ENCODE measurements at places on chromosomes 1 and 21.

GRCh38 chr1:173470608-173471007 lies 6.5 kb upstream of the PRDX6 start:
- no peak for DNase-seq

GRCh38 chr1:225441314-225442122 lies 13.7 kb upstream of the LBR start:
- DNase-seq, result no peak

DNA sequence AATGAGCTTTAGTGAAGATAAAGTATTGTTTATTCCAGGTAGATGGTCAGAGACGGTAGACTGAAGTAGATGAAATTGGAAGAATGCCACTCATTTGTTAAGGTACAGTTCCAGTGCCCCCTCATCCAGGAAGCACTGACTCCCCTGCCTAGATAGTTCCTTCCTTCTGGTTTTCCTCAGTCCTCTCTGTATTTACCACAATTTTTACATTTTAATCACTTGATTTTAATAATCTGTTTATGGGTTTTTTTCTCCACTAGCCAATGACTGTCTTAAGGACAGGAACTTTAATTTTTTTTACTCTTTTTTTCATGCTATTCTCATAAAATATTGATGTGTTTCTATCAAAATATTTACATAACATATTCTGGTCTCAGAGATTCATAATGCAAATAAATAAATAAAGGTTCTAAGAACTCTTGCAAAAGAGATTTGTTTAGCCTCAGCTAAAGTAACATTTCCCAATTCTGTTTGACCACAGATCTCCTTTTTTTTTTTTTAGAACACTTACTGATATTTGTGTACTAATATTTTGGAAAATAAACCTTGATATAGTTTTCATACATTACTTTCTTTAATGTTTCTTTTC lies 651.6 kb downstream of the PLPP3 start:
- no peak for DNase-seq

DNA sequence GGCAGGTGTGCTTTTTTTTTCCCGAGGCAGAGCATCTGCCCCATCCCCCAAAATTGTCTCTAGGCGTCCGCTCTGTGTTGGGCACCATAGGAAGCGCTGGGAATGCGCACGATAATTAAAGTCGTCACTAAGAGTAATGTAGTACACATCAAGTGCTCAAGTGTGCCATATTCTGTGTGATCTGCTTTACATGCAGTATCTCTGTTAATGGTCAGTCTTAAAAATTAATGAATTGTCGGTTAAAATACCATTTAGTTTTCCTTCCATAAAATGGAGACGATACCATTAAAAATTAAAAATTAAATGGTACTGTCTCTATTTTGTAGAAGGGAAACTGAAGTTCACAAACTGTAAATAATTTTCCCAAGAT lies 544 bp upstream of the CCT8 start:
- DNase-seq, result no peak

GRCh38 chr1:67817319-67817718 lies 15.9 kb downstream of the GNG12 start:
- DNase-seq, result no peak

DNA sequence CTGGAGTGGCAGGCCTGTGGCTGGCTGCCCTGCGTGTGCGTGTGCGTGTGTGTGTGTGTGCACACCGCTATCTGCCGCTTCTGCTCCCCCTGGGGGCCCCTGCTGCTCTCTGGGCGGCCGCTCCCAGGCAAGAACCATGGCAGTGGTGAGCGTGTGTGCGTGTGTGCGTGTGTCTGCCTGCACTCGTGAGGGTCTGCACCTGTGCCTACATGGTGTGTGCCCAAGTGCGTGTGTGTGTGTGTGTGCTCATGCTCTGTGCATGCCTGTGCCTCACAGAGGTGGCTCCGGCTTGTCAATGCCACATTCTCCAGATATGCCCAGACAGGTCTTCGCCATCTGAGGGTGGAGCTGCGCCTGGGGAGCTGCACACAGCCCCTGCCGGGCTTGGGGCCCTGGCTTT lies 18.7 kb upstream of the PEX10 start:
- DNase-seq, result no peak

DNA sequence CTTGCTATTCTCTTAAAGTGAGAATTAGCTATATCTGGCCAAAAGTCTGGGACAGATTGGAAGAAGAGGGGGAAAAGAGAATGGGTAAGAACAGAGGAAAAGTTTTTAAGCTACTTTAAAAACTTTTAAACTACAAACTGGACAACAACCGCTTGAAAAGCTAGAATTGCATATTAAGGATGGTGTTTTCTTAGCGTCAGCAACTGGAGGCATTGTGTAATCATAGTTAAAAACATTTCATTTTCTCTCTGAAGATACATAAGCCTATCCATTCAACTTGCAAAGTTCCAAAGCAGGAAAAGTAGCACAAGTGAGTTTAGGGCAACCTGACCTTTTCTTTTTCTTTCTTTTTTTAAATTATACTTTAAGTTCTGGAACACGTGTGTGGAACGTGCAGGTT lies 10.9 kb downstream of the PBX1 start:
- DNase-seq, result no peak

DNA sequence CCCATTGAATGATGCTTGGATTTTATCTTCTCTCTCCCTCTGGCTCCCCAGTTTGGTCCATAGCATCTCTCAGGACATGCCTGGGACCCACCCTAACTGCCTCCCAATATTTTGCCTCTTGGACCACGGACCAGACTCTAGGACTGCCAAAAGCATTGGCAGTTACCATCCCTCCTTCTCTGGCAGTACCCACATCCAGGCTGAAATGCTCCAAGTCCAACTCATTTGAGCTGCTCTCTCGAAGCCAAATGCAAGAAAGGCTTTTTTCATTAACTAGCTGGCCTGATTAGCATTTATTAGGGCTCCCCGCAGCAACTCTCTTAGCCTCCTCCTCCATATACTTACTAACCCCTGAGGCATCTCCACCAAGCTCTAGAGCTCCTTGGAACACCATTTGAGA lies 140.0 kb upstream of the GRIK3 start:
- DNase-seq, result no peak

GRCh38 chr1:113617438-113618141 lies 141.7 kb downstream of the PHTF1 start:
- DNase-seq, result peak; percentile 5

DNA sequence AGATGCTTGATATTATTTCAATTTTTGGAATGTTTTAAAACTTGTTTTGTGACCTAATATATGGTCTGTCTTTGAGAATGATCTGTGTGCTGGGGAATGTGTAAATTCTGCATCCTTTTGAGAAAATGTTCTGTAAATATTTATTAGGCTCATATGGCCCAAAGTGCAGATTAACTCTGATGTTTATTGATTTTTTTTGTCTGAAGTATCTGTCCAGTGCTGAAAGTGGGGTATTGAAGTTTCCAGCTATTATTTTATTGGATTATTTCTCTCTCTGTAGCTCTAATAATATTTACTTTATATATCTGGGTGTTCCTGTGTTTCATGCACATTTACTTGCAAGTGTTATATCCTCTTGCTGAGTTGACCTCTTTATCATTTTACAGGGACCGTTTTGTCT lies 1397.2 kb downstream of the PLA2G4A start:
- no peak for DNase-seq

DNA sequence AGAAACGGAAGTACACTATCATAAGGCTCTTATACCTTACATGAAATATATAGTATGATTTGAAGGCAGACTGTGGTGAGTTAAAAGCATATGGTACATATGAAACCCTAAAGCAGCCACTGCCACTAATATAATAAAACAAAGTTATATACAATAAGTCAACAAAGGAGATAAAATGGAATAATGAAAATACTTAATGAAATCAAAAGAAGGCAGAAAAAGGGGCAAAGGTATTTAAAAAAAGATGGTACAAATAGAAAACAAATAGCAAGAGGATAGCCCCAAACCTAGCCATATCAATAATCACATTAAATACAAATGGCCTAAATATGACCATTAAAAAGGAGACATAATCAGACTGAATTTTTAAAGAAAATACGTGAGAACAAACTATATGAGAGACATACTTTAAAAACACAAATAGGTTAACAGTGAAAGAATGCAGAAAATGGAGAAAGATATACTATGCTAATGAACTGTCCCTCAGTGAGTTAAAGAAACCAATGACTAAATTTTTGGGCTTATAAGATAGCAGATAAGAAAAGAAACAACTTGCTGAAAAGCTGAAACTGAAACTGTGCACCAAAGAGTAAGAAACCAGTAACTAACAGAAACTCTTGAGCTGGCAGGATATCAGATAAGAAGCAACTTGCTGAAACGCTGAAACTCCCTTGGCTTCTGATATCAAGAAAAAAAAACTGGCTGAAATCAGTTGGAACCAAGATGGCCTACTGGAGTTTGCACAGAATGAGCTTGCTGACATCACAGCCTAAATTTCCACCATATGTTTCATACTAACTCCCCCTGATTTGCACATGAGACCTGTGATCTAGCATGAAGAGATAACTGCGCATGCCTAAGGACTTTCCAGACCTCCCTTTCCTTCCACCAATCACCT lies 44.3 kb upstream of the IL10 start:
- DNase-seq, result peak; percentile 76

GRCh38 chr1:163440090-163440489 lies 118.3 kb downstream of the NUF2 start:
- no peak for DNase-seq

DNA sequence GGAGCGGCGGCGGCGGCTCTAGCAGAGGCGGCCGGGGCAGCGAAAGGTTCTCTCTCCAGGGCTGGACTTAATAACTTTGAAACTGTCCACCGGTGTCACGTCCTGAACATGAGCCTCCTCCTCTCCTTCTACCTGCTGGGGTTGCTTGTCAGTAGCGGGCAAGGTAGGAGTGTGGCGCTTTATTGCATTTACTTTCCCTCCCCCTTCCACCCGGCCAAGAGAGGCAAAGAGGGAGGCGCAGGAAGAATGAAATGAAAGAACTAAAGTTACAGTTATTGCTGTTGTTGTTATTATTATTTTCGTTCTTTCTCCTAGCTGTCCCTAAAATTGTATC lies 214 bp downstream of the NCAM2 start:
- no peak for DNase-seq

DNA sequence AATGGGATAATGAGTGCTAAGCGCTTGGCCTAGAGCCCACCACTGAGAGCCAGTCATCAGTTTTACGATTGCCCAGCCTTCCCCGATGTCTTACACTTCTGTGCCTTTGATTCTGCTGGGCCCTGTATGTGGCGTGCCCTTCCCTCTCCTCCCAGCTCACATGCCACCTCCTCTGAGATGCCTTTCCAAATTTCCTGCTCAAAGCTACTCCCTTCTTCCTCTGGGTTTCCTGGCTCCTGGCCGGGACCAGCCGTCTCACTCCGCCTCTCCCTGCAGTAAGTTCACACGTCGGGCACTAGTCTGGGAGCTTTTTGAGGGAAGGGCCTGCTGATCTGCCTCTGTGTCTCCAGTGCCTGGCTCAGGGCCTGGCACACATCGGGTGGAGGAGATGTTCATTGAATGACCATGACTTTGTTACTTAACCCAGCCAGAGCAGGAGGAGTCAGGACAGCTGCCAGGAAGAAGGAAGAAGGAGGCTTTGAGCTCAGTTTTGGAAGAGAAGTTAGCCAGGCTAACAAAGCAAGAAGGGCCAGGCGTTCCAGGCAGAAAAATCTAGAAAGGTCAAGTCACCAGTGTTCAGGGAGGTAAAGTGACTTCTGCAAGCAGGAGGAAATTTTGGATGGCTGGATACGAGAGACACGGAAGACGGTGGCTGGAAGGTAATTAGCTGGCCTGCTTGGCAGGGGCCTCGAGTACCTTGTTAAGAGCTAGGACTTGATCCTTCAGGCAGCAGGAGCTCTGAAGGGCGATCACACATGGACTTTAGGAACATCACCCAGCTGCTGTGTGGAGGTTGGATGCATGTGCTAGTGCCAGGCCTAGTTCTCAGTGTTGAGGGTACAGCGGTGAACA lies 63.6 kb downstream of the EPHB2 start:
- no peak for DNase-seq

DNA sequence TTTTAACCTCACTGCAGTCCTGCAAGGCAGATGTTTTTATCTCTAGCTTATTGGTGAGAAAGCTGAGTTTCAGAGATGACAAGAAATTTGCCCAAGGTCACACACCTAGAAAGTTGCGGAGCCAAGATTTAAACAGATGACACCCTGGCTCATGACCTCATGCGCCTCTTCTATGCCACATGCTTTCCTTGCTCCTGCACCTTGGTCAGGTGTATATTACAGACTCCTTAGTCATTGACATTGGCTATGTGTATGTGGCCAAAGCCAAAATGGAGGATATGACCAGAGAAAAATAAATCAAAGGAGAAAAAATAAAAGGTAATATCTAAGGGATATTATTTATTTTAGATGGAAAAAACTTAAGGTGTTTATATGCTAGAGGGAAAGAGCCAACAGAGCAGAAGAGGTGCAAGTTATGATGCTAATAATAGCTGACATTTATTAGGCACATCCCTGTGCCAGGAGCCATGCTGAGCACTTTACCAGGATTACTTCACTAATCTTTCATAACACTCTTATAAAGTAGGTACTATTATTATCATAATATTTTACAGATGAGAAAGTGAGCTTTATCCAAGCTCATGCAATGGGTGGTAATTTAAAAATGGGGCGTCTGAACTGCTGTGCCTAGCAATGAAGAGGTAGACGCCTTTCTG lies 13.8 kb upstream of the MYOC start:
- DNase-seq, result no peak

- peak; percentile 85 for DNase-seq
Measured at GRCh38 chr1:206663832-206664652, 20.7 kb upstream of the MAPKAPK2 start.

GRCh38 chr1:204142032-204142974 lies 9.5 kb downstream of the ETNK2 start:
- DNase-seq, result no peak

DNA sequence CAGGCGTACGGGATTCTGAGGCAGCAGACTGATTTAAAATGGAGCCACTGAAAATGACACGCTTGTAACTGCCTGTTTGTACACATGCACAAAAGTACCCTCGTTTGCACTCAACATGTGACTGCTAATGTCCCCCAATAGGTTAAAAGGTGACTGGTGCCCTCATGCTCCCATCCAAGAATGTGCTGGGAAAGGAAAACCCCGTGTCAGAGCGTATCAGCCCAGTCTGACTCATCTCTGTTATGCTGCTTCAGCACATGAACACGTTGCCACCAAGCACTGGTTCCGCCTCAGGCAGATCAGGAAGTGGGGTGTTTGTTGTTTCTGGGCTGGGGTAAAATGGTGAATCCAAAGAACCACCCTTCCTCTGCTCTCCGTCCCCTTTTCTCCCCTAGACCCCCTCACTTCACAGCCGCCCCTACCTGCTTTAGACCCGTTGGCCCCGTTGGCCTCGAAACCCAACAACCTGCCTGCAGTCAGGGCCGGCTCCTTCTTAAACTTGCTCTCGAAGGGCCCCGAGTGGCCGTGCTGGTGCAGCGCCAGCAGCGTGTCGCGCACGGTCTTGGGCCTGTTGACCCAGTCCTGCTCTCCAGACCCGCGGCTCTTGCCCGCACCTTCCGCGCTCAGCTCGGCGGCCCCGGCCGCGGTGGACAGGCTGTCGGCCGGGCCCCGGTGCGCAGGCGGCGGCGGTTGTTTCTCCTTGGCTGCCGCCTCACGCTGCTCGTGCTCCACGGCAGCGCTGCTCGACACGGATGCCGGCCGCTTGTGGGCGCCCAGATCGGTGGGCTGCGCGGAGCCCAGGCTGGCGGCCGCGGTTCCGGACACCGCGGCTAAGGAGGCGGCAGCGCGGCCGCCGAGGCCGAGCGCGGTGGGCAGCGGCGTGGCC lies 1.7 kb downstream of the IRF2BP2 start:
- peak; percentile 92 for DNase-seq
